ENCODE measurements at places on chromosomes 6 and 20.

DNA sequence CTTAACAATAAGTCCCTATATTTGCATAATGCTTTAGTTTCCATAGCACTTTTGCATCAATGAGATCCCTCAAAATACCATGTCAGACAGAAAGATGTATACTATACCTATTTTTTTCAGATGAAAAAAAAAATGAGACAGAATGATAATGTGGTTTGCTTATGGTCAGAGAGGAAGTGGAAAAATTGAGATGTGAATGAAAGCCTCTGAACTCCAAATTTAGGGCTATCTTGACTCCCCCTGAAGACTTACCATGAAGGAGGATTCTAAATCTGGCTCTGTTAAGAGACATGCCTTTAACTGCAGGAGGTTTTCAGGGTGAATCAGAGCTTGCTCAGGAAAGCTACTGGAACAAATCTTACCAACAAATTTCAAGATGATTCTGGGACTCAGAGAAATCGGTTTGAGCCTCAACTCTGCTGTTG lies 176.2 kb downstream of the ISM1 start:
- no peak for DNase-seq

DNA sequence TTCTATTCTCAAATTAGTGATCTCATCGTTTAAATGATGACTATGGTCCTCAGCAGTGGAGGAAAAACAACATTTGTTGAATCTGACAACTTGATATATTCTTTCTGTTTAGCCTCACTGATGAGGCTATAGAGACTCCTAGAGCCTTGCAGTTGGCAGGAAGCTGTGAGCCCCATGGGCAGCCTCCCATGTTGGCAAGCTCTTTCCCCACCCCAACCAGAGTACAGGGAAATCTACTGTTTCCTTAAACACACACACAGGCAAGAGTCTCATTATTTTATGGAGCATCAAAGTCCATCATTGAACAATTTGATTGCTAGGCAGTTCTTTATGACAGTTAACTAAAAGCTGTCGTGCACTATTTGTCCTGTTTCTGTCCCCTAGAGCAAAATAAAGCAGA lies 498.2 kb upstream of the CITED2 start:
- DNase-seq: no peak

DNA sequence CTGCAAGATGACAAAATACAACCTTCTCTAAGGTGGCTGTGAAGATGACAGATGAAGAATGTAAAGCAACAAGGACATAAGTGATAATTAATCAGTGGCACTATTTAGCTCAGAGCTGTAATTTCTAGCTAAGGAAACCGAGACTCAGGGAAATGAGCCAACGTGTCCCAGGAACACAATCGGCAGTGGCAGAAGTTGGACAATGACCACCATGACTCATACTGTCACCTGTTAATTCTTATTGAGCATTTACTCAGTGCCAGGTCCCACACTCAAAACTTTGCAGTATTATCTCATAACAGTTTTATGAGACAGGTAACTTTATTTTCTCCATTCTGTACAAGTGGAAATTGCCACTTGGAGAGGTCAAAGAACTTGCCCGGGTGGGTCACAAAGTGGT lies 55.8 kb downstream of the LAMA4 start:
- DNase-seq: no peak

GRCh38 chr6:169794317-169795055 lies 43.1 kb downstream of the ERMARD start:
- DNase-seq: no peak

- no peak for DNase-seq
These were observed 5.7 kb downstream of the COMMD7 start for GRCh38 chr20:32737371-32738223.

All from T47D (cell line).